CD4-positive, alpha-beta T cell treated with Interferon gamma for 1 hour (primary cell): ENCODE measurements at places on chromosomes 5 and 9.

DNA sequence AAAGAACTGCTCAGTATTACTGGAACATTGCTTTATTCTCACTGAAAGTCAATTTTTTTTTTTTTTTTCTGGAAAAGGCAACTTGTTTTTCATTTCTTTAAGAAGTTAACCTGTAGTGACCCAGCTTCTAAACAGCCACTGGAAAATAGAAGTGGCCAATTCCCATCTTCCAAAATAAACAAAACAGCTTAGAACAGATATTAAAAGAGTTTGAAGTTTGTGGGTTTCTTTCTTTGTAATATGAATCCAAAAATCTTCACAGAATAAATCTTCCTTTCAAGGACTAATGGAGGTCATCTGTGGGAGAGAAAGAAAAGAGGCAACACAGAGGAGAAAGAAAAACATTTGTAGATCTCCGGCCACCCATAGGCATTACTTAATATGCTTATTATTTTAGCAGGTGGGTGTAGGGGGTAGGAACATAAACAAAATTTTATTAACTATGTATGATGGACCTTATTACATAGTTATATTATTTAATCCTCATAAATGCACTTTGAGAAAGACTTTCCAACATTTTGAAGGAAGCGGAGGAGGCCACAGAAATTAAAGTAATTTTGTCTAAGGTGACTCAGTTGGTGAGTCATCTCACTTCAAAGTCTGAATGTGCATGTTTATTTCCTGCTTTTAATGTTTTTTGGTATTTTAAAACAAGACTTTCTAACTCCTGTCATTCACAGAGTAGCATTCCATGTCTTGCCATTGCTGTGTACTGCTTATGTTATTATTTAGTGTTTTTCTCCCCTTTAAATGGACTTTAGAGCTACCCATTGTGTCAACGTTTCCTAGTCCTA lies 1791.8 kb upstream of the WWC1 start:
- no peak for DNase-seq

GRCh38 chr9:20563917-20564316 lies 58.4 kb downstream of the MLLT3 start:
- DNase-seq = no peak

- no peak for DNase-seq
Measured at GRCh38 chr9:133539991-133540697, 5.6 kb downstream of the ADAMTSL2 start.

- no peak for DNase-seq
Measured at GRCh38 chr9:123772374-123772773, 157.6 kb downstream of the DENND1A start.

DNA sequence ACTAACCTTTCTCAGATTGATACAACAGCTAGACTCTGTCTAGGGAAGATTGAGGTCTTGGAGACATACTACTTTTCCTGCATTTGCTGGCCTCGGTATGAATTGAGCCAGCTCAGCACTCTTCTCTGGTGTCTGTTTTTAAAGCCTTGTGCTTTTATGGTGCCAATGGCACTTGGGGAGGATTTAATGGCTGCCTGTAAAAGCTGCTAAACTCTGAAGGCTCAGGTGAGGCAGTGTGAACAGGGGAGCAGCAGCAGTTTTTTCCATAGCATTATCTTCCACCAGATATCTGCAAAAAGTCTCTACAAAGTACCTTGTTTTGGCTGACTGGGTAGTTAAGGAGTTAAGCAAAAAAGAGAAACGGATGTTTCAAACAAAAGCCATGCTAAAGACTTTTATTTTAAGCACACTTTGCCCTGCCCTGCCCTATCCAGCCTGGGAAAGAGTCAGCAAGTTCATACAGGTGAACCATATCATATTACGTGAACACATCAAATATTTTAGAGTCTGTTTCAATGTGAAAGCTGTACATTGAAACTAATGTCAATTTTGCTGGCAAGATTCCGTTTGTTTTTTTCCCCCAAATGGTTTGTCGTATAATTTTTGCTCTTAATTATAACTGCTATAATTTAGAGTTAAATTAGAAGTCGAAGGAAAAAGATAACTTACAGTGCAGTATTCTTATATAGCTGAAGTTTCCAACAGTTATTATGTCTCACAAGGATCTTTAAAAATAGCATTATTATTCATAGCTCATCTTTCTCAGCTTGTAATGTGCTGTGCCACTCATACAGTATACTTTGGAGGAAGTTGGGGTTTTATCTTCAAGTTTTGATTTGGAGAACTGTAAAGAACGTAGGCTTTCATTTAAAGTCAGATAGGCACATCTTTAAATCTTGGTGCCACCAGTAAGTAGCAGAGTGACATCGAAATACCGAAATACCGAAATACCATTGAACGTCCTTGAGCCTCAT lies 424.1 kb upstream of the CD180 start:
- no peak for DNase-seq

- DNase-seq = no peak
Measured at GRCh38 chr9:27483576-27483975, 40.5 kb upstream of the IFNK start.

- no peak for DNase-seq
Measured at GRCh38 chr5:4571248-4571948, 568.7 kb upstream of the ADAMTS16 start.

DNA sequence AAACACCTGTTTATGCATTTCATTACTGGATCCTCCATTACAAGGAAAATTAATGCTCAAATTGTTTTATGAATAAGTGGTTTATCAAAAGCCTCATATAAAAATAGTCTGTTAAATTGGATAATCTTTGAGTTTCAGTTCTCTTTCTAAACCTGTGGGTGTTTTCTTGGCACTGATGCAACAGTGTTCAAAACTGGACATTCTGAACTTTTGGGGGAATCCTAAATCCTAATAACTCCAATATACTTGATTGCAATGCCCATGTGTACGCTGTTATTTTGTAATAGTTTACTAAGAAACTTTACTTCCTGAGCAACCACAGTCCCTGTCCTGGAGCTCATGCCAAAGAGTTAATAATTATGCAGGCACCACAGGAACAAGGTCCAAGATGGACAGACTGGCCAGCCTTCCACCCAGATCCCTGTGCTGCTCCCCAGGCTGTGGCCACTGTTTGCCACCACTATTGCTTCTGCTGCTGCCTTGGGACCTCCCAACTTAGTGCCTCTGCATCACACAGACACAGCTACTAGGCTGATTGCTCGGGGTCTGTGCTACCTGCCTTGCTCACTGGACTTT lies 14.0 kb downstream of the IRGM start:
- DNase-seq = no peak

DNA sequence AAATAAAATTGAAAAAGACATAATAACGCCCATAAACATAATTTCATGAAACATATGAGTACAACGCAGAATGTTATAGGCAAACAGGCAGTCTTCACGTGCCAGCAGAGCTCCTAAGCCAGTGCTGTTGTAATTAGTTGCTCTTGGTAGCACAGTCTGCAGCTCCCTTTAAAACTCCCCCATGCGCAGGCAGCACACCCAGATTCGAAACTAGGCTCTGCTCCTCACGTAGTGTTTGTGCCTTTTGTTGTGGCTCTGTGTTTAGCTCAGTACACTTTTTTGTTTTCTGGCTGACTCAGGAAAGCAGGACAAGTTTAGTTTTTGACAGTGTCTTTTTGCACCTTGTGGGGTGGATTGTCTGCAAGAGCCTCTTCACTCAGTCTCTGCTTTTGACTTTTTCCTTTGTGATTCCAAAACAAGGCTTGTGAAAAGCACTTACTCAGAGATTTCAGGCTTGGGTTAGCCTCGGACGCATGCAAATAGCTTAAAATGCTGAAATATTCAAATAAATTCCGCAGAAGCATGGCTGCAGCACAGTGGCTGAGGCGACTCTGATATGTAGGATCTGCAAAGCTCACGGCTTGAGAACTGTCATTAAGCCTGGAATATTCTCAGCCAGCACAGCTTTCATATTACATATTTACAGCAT lies 113.6 kb downstream of the IRX1 start:
- no peak for DNase-seq

GRCh38 chr5:151125421-151125820 lies 32.2 kb downstream of the ANXA6 start:
- peak; percentile 33 for DNase-seq

GRCh38 chr5:173715607-173716006 lies 99.2 kb upstream of the BOD1 start:
- no peak for DNase-seq

DNA sequence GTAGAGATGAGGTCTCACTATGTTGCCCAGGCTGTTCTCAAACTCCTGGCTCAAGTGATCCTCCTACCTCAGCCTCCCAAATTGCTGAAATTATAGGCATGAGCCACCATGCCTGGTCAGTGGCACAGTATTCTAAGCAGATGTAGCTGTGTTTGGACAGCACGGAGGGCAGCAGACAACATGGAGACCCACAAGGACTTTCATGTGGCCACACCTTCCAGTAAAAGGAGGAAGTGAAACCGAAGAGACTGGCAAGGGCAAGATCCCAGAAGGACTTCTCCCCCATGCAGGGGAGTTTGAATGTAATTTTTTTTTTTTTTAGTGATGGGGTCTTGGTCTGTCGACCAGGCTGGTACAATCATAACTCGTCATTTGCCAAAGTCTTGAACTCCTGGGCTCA lies 172.2 kb downstream of the TRPM3 start:
- no peak for DNase-seq
